ENCODE measurements at places on chromosomes 1 and 21.

GRCh38 chr1:99533909-99534637, 111.8 kb upstream of the PALMD start:
- DNase-seq: no peak

DNA sequence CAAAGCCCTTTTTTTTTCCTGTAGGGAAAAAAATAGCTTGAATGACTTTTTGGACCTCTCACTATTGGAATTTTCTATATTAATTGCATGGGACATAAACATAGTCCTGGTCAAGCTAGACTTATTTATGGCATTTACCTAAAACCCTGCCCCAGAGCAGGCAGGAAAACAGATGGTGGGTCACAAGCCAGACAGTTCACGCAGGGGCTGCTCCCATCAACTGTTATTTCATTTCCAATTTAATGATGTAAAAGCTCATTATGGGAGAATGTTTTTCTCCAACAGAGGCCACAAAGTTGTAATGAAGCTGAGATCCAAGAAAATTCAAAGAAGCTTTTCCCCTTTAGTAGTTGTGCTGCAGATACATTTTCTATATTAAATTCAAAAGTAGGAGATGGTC, 99.2 kb downstream of the SGIP1 start:
- DNase-seq: no peak

DNA sequence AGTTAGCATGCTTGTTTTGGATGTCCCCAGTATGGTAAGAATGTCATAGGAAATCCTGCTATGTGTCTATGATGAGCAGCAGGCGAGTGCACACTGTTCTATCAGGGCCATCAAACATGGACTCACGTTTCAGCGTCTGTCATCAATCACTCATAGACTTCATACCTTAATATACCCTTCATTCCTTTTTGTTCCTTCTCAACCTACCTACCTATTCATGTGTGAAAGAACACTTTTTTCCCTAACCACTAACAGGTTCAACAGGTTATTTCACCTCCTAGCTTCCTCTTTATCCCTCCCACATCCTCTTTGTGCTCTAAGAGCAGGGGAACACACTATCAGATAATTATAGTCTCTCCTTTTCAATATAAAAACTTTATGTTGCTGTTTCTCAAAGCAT, 300.6 kb downstream of the TM2D1 start:
- DNase-seq: no peak

GRCh38 chr1:112510340-112510739, 1.6 kb downstream of the WNT2B start:
- no peak for DNase-seq

GRCh38 chr1:223183268-223183862, 40.3 kb upstream of the TLR5 start:
- DNase-seq: no peak

DNA sequence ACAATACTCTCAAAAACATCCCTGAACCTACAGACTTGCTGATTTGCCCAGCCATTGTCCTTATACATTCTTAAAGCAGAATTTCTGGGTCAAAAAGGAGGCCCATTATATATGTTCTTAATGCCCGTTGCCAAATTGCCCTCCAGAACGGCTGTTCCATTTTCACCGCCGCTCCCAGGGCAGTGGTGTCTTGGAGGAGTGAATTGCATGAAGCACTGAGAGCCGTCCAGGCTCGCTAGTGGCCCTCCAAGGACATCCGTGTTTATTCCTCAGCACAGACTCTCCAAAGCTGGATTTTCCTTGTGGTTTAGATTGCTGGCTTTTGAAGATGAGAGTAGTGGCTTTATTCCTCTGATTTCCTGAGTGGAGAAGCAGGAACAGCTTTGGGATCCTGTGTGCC, 68.8 kb downstream of the FHAD1 start:
- no peak for DNase-seq

DNA sequence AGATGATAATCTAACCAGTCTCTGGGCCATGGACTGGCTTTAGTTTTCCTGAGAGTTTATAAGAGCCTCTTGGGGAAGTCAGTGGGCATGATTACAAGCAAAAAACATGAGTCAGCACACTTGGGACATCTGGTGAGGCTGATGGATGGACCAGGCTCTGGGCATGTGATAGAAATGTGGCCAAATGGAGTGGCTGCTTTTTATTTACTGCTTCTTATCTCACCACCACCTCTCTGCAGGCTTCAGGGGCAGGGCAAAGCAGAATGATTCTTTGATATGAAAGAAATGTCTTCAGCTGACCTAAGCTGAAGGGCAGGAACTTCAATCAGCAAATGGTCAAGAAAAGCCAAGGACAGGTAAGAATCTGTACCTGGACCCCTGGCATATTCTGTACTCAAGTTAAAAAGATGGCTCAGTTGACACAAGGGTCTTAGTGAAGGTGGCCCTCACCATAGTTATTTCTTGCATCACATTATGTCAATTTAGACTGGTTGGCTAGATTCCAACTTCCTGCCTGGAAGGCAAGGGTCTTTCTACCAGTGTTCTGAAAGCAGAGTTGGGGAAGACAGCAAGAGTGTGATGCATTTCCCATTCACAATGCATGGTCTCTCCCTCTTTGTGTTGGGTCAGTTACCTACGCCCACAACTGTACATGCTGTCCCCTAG, 162.8 kb downstream of the FASLG start:
- DNase-seq: peak; percentile 93

GRCh38 chr1:147214325-147214724, 10.8 kb downstream of the FMO5 start:
- no peak for DNase-seq

Data from A172 (cell line).